Amniotic stem cell (primary cell): ENCODE measurements at places on chromosomes 3 and 15.

DNA sequence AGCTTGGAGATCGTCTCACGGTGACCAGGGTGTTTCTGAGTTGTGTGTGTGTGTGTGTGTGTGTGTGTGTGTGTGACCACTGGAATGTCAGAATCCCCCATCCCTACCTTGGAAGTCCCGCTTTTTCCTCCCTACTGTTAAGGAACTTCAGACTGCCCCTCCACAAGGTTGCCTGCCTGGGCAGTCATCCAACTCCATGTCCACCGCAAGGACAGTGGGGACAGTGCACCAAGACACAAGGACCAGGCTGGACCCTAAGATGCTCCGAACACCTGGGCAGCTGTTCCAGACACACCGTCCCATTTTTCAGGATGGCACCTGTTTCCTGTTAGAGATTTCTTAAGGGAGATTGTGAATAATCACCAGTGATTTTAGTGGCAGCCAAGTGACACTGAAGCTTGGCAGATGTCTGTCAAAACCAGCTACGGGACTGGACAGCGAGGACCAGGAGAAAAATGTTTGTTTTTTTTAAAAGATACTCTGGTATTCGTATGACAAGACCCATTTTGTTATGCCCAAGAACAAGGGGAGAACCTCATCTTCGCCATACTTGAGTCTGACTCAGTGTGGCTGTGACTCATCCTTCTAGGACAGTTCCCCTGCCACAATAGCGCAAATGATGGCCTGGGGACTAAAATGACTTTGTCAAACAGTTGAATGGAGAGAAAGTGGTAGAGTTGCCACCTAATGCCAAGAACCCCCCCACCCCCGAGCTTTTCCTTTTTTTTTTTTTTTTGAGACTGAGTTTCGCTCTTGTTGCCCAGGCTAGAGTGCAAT lies 15.5 kb downstream of the PAQR9 start:
- no peak for DNase-seq

DNA sequence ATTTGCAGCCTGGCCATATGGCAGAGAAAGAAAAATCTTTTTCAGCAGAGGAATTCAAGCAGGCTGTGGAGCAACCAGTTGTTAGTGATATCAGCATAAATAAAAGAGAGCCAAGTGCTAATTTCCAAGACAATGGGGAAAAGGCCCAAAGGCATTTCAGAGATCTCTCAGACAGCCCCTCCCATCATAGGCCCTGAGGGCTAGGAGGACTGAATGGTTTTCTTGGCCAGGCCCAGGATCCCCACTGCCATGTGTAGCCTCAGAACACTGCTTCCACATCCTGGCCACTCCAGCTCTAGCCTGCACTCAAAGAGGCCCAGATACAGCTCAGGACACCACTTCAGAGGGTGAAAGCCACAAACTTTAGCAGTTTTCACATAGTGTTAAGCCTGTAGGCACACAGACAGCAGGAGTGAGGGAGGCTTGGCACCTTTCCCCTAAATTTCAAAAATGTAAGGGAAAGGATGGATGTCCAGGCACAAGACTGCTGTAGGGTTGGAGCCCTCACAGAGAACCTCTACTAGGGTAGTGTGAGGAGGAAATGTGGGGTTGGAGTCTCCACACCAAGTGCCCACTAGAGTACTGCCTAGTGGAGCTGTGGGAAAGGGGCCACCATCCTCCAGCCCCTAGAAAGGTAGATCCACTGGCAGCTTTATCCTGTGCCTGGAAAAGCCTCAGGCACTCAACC lies 191.4 kb downstream of the TBL1XR1 start:
- DNase-seq = no peak

DNA sequence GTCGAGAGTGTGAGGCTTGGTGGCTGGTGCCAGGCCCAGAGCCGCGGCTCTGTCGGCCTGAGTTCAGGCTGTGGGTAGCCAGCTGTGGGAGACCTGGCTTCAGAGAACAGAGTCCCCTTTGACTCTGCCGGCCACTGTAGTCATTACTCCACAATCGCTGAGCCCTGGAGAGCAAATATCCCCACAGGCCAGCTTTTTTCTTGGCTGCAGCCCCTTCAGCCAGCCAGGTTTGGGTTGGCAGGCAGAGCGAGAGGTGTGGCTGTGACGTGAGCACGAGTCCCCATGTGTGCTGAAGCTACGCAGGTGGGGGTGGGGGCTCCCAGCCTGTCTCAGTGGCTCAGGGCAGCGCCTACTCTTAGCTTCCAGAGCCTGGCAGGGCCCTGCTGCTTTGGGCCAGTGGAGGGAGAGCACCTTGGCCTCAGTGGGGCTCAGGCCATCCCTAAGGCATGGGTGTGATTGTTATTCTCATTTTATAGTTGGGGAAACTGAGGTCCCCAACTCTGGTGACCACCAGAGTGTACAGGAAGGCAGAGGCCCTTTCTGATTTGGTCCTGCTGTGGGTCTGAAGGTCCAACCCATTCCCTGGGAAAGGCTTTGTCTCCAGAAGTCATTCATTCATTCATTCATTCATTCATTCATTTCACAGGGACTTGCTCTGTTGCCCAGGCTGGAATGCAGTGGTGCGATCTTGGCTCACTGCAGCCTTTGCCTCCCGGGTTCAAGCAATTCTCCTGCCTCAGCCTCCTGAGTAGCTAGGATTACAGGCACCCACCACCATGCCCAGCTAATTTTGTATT lies 45.7 kb upstream of the LCTL start:
- DNase-seq = no peak

GRCh38 chr3:152454076-152454875 lies 185.5 kb downstream of the MBNL1 start:
- DNase-seq = no peak

GRCh38 chr15:67859331-67859946 lies 19.6 kb upstream of the RNU6-1 start:
- no peak for DNase-seq

DNA sequence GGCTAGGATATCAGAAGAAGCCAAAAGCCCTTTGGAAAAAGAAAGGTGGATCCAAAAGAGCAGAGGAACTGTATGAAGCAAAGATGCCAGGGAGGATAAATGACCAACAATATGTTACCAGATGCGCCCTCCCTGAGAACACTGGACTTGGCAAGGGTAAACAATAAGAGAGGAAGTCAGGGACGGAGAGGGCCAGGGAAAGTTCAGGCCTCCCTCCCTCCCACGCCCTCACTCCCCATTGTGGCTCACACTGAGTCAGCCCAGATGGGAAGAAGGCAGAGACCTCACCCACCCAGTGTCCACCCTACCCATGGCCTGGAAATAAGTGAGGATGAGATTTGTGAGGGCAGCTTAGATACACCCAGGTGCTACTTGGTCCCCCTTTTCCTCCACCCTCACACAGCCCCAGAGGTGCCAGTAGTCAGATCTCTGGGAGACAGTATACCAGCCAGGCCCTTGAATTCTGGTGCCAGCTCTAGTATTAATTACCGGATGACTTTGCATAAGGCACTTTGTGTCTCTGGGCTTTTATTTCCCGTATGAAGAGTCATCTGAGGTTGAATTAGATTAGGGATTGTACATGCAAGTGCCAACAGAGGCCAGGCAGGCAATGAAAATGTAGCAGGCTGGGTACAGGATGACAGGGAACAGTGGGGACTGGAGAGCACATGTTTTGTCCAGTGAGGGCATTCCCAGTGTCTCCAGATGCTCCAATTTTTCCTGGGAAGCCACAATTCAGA lies 35.1 kb upstream of the FRMD4B start:
- no peak for DNase-seq
